ENCODE measurements at places on chromosomes 3 and 15. TPM values are rescaled to one million over a fixed set of nuclear protein-coding genes. Genes with fewer than 3 reads are reported as not detected.

DNA sequence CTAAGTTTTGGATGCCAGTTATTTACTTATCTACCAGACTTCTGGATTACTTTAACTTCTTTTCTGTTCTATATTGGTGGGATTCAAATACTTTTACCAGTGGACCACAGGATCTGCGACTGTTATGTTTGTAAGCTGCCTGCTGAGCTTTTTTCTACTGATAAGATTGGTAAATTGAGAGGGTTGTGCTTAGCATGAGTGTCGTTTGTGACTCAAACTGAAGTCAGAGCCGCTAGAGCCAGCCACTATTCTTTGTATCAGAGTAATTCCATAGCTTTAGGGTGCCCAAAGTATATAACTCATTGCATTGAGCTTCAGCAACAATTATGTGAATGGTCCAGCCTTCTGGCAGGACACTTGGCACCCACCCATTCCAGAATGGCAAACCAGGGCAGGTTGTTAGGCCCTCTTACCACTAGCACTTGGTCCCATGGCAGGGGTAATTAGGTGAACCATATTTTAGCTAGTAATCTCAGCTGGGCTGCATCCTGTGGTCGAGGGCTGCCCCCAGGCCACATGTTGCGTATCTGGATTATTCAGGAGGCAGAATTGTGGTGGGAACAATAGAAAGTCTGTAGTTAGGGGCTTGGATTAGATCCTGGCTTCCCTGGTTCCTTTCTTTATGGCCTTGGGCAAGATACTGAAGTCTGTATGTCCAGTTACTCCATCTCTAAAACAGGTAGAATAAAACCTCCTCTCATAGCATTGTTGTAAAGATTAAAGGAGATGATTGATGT is 6.0 kb downstream of the PLCL2 start:
- no peak for DNase-seq

SH2D7 gene
- total RNA-seq, result not detected

GRCh38 chr15:78329625-78330024 is 10.5 kb upstream of the CRABP1 start:
- DNase-seq, result no peak

P3H2 gene
- 8.3 TPM for total RNA-seq

DNA sequence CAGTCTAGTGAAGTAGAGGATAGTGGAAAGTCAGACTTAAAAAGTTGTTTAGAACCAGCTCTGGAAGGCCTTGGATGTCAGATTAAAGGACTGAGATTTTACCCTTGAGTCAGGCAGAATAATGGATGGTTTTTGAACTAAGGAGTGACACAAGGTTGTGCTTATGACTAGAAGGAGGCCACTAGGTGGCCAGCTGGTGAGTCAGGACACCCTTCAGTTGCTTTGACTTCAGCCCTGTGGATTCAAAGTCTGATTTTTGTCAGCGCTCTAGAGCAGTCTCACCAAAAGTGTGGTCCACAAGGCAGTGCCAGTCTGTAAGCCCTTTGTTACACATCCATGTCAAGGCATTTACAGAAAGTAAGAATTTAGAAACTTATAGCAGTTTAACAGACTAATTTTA is 3.8 kb upstream of the GABPB1 start:
- peak; percentile 89 for DNase-seq

GRCh38 chr15:37045859-37046740 is 54.2 kb downstream of the MEIS2 start:
- DNase-seq, result no peak

CACNA2D2 gene
- not detected for total RNA-seq

SSUH2 gene
- total RNA-seq, result not detected

DGKG gene
- 2.5 TPM for total RNA-seq

NISCH gene
- total RNA-seq, result 83.2 TPM

Measured in osteoblast (primary cell).